ENCODE measurements at places on chromosomes 11 and 22.
A peak's percentile ranks its signal among the peaks of the same experiment; 100 is the strongest.

- no peak for DNase-seq
Measured at GRCh38 chr22:41939981-41940831, 6.7 kb downstream of the CENPM start.

GRCh38 chr22:39012533-39013511, 1.2 kb upstream of the APOBEC3C start:
- no peak for DNase-seq

DNA sequence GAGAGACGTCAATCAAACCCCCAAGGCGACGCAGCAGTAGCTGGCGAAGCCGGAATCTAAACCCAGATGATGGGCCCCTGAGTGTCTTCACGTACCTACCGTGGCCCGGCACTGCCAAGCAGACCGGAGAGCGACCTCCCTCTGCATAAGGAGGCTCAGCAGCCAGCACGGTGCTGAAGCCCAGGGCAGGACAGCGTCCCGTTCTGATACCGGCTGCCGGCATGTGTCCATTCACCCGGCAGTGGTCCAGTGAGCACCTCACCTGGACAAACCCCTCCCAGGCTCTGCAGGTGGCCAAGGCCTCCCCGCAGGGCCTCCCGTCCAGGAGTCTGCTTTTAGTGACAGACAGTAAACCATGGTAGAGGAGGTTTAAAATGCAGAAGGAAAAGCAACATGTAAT, 142.0 kb downstream of the BRD1 start:
- no peak for DNase-seq

DNA sequence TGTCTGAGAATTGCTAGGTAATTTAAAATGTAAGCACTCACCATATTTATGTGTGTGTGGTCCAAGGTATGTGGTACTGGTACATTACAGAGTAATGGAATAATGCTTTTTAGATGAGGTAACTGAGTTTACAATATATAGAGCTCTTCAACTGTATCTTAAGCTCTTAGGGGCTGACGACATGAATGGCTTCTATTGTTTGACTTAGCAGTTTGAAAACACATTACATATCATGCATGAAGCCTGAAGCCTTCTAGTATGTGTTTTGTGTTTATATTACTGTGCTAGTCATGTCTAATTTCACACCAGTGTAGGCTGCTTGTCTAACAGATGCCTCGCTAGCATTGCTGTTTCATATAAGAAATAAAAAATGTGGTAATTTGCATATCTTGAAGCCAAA, 37.2 kb downstream of the GAS2 start:
- no peak for DNase-seq

- no peak for DNase-seq
Measured at GRCh38 chr22:28002181-28002700, 83.2 kb upstream of the PITPNB start.

DNA sequence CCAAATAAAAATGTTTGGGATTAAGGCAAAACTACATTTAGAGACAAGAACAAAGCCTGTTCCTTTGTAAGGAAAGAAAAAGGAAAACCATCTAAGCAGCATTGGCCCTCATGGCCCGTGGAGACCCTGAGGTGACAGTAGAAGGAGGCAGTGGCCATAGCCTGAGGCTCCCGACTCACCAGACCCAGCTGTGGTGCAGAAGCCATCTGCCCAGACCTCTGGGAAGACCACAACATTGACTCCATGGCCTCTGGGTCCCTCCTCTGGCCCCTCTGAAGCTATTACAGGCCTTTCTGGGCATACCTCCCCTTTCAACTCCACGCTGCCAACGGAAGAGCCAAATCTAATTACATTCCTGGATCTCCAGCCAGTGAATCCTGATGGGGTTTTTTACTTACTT, 6.4 kb downstream of the PRAME start:
- DNase-seq: no peak

DNA sequence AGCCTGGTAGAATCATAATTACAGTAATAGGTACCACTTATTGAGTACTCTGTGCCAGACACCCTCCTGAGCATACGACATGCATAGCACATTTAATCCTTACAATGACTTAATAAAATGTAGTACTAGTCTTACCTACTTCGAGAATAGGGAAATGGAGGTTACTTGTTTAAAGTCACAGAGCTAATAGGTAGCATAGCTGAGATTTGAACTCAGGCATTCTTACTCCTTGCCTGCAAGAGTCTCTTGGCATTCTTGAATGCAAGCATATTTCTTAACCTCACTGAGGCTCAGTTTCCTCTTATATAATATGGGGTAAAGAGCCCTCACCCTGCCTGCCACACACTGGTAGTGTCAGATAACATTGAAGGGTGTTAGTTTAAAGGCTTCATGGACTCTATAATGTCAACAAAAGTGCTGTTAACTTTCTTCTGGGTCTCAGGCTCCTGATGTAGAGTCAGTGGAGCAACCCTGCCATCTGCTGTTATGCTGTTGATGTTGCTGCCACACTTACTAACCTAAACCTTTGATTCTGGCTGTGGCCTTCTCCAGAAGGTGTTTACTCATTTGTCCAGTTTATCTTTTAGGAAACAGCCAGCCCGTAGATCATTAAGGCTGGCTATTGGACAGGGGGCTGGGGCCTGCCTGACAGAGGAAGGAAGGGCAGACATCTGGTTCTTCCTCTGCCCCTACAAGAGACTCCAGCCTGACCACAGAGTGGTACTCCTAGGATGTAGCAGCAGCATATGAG, 18.9 kb downstream of the LIMK2 start:
- peak; percentile 64 for DNase-seq

DNA sequence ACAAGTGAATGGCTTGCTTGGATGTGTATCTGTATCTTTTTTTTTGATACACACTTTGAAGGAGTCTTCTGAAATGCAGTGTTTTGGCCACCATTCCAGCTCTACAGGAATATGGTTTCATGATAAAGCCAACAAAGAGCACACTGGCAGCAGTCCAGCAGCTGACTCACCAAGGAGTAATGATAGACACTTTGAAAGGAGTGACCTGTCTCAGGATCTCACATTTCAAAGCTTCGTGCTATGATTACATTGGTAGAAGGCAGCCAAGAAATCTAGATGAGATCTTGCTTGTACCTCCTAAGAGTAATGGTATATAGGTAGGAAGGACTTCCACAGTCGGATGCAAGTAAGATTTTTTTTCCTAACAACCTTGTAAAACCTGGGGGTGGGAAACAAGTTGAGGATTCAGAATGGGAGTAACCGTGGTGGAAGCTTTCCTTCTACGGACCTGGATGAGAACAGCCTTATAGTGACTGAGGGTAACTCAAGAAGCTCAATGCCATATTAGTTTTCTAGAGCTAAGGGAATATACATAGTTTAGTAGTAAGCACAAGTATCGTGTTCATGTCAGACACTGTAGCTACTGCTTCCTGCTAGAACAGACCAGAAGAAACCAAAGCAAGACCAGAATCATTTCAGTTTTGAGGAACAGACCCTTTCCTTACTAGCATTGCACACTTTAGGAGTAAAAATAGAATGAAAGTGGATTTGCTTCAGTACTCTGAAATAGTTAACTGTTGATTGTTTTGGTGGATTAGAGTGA, 25.0 kb downstream of the MTMR3 start:
- peak; percentile 66 for DNase-seq

GRCh38 chr11:35138943-35139721, at the start of gene CD44:
CD44 (plus strand) TSS chr11:35139171; CDS start chr11:35139304, 133 bp downstream.
- DNase-seq: peak; percentile 87

GRCh38 chr11:111526501-111526900, 11.9 kb downstream of the HOATZ start:
- DNase-seq: no peak

DNA sequence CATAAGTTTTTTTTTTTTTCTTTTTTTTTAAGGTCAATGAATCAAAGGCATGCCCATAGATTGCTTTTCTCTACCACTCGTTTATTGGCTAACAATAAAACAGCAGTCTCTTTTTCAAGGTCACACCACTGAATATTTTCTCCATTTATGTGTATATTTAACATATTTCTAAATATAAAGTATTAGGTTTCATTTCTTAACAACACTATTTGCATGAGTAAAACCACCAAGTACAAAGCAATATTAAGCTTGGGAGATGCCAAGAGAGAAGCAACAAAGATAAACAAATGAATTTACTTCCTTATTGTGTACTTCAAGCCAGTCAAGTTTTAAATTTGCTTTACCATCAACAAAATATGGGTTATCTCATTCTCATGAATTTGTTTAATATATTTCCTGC, 708.9 kb upstream of the CCDC179 start:
- DNase-seq: no peak

GRCh38 chr11:9601037-9601875, 27.8 kb downstream of the WEE1 start:
- peak; percentile 75 for DNase-seq

- peak; percentile 89 for DNase-seq
Measured at GRCh38 chr11:8870411-8871170, 40.4 kb upstream of the AKIP1 start.

- DNase-seq: no peak
Measured at GRCh38 chr11:130520271-130520671, 71.8 kb downstream of the ADAMTS15 start.

- DNase-seq: no peak
Measured at GRCh38 chr11:25613451-25613850, 718.5 kb upstream of the ANO3 start.

- DNase-seq: no peak
Measured at GRCh38 chr11:71477641-71478527, 24.9 kb downstream of the NADSYN1 start.

DNA sequence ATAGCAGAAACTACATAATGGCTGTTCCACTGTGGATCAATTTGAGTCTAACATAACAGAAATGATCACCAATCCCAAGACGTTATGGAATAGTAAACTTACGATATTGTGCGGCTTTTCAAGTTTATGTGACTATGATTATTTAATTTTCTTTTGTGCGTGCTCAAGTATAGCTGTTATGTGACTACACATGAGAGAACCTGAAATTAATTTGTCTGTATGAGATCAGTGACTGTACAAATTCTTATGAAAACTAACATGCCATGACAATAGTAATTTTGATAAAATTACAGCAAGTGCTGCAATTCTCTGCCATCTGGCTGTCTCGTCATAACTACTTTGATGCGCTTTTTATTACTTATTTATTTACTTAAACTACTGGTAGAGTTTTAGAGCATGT, 343.2 kb downstream of the DCDC1 start:
- DNase-seq: no peak

GRCh38 chr22:30894371-30894740, 74.2 kb downstream of the MORC2 start:
- DNase-seq: no peak

DNA sequence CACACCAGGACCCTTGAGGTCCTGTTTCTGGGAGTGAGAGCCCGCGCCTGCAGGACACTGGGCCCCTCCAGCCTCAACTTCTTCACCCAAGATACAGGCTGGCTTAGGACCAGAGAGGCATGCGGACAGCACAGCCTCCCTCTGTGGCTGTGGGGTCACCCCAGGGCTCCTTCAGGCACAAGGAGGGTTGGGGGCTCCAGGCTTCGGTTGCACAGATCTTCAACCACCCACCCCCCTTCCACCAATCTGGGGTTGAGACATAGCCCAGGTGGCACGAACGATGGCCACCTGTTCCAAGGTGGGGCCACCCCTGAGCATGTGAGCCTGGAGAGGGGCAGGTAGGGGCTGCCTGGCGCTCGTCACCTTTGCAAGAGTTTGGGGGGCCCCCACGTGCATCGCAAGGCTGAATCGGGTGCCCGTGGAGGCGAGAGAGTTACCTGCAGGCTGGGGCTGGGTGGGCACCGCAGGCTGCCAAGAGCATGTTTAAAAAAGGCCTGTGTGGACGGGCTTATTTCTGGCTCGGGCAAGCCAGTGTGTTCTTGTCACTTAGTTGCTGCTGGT, 1.2 kb downstream of the ZDHHC8 start:
- DNase-seq: no peak

DNA sequence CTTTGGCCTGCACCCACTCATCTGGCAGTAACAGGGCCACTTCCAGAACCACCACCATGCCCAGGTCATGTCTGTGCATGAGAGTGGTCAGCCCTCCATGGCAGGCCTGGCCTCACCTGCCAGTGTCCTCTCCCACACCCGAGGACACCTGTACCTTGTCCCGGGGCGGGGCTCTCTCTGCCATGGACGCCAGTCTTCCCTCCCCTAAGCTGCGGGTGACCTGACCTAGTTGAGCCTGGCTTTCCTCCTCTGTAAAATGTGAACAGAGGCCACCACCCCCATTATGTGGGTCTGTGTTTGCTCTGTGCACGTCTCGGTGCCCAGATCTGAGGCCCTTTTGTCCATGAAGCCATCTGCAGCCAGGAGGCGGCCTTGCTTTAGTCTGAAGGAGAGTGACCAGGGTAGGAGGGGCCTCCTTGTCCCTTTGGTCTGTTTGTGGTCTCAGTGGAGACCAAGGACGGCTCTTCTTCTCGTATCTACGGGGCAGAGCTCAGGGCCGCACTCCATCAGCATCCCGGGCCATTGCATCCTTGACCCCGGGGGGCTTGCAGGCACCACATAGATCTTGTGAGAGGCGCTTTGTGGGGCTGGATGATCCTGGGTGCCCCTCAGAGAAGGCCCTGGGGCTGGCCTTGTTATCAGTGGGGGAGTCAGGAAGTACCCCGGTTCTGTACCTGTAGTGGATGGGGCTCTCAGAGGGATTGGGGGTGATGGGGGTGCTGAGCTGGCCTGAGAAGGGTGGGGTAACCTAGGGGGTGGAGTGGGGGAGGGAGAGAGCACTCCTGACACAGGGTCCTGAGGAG, 121.6 kb downstream of the KCNQ1 start:
- peak; percentile 27 for DNase-seq

Measured in femur (tissue), 1 donor.